ENCODE measurements at places on chromosomes 11 and 22.

DNA sequence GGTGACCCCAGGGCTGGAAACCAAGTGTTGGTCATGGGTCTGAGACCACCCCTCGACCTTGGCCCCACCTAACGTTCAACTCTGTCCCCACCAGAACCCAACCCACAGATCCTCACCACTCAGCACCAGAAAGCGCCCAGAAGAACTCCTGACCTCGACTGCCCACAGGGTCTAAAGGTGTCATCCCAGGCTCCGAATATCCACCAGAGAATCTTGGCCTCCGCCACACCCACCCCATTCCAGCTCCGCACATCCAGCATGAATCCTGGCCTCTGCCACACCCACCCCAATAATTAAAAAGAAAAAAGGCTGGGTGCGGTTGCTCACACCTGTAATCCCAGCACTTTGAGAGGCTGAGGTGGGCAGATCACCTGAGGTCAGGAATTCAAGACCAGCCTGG is 1.3 kb downstream of the CERK start:
- no peak for DNase-seq

- no peak for DNase-seq
These were observed 6.1 kb downstream of the WNT7B start for GRCh38 chr22:45970705-45971407.

GRCh38 chr11:7656704-7657103 is 16.6 kb downstream of the CYB5R2 start:
- DNase-seq: no peak

- peak; percentile 15 for DNase-seq
These were observed 249.7 kb downstream of the AASDHPPT start for GRCh38 chr11:106327134-106327533.

GRCh38 chr11:111623527-111624030 is 21.3 kb downstream of the SIK2 start:
- no peak for DNase-seq

GRCh38 chr11:59728913-59729312 is 15.3 kb upstream of the OR10V1 start:
- no peak for DNase-seq

DNA sequence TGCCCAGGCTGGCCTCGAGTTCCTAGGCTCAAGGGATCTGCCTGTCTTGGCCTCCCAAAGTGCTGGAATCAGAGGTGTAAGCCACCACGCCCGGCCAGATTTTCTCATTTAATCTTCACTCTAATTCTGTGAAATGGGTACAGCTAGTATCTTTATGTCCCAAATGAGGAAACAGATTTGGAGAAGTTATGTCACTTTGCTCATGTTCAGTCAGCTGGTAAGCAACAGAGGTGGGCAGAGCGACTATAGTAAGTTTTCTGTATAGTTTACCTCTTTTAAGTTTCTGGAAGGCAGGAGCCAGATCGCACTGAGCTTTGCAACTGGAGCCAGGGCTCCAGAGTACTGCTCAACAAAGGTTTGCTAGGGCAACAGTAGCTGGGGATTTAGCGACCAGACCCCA is 33.2 kb downstream of the RCOR2 start:
- DNase-seq: no peak

DNA sequence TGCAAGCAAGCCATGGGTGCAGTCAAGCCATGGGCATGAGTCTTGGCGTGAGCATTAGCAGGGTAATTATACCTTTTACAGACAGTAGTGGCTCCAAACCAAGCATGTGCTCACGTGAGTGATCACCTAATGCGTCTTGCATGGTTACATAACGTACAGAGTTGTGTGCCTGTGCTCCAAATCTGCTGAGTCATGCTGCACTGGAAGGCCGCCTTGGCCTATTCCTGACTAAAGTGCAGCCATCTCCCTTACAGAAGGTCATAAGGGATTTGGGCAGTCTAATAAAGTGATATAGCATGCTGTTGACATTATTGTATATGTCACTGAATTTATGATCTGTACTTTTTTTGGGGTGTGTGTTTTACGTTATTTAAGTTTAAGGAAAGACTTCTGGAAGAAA is 102.4 kb downstream of the ARHGAP42 start:
- DNase-seq: no peak

GRCh38 chr22:43777286-43777685 is 34.8 kb downstream of the EFCAB6 start:
- DNase-seq: no peak

- no peak for DNase-seq
These were observed 51.6 kb upstream of the APOA1 start for GRCh38 chr11:116888884-116889549.

GRCh38 chr11:64472593-64473455 is 113.9 kb downstream of the RPS6KA4 start:
- no peak for DNase-seq

GRCh38 chr11:40974186-40974795 is 485.2 kb downstream of the LRRC4C start:
- no peak for DNase-seq

GRCh38 chr22:21103633-21104032 is 57.9 kb downstream of the LRRC74B start:
- DNase-seq: no peak

DNA sequence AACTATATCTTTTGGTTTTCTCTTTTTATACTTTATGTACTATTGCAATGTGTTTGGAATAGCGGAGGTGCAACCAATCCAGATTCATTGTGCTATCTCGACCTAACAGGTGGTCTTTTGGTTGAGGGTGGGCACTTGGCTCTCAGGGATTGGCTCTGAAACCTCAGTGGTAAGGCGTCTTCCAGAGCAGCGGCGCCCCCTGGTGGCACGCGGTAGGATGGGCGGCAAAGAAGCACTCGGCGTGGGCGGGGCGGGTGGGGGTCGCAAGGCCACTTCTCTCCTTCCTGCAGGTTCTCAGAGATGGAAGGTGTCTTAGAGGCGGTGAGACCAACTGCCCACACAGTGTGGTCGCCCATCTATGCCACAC is 19.2 kb upstream of the PLET1 start:
- peak; percentile 83 for DNase-seq

GRCh38 chr22:17906978-17907747 is 117.2 kb downstream of the MICAL3 start:
- no peak for DNase-seq

DNA sequence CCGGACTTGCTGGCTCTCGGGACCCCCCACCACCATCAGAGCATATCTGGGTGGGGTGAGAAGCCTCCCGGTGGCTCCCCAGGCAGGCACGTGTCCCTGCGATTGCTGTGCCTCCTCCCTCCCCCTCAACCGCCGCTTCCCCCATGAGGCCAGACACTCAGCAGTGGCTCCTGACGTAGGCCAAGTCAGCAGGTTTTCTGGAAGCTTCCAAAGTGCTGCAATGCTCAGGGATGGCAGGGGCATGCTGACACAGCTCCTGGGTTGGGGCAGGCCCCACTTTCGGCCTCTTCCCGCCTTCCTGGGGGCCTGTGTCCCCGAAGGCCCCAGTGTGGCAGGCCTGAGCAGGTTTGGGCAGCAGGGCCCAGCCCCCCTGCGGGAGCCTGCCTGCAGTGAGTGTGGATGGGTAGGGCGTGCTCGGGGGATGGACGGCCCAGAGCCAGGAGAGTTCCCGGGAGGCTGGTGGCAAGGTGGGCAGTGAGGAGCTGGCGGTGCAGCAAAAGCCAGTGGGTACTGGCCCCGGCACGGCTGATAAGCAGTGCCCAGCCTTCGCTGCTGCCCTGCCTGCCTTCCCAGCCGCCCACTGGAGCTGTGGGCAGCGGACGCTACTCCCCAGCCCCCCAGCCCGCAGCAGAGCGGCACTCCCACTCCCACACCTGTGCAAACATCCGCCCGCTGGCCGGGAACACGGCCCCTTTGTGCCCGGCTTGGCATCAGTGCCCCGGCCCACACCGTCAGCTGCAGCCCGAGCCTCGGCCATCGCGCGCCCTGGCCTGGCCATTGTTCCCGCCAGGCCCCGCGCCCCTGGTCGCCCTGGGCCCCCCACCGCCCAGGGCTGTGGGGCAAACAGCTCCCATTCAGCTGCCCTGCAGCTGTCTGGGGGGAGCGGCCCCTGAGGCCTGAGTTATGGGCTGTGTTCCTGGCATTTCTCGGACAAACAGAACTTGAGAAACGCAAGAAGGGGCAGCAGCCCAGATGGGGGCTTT is 125.0 kb downstream of the KCNQ1OT1 start:
- peak; percentile 9 for DNase-seq

DNA sequence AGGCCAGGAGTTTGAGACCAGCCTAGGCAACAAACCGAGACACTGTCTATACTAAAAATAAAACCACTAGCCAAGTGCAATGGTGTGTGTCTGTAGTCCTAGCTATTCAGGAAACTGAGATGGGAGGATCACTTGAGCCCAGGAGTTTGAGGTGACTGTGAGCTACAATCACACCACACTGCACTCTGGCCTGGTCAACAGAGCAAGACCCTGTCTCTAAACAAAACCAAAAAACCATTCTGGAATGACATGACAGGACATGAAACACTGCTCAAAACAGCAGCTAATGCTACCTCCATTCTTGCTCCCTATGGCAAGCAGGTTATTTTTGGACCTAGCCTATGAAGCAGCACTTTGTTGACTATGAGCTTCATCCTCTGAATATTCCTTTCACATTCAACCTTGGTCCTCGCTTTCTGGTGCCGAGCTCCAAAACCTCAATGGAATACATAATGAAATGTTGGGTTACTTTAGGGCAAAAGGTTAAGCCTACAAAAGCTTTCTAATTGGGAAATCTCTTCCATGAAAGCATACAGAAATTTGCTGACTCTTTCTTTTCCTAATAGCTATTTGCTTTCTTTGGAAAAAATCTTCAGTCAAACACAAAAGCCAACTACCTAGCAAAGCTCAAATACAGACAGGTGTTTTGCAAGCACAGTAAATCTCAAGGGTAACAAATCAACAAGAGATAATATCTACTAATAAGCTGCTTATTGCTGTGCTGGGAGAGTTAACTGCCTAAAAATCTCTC is 21.1 kb downstream of the SIK3 start:
- no peak for DNase-seq

GRCh38 chr11:94884376-94884775 is 89.0 kb downstream of the CWC15 start:
- no peak for DNase-seq

DNA sequence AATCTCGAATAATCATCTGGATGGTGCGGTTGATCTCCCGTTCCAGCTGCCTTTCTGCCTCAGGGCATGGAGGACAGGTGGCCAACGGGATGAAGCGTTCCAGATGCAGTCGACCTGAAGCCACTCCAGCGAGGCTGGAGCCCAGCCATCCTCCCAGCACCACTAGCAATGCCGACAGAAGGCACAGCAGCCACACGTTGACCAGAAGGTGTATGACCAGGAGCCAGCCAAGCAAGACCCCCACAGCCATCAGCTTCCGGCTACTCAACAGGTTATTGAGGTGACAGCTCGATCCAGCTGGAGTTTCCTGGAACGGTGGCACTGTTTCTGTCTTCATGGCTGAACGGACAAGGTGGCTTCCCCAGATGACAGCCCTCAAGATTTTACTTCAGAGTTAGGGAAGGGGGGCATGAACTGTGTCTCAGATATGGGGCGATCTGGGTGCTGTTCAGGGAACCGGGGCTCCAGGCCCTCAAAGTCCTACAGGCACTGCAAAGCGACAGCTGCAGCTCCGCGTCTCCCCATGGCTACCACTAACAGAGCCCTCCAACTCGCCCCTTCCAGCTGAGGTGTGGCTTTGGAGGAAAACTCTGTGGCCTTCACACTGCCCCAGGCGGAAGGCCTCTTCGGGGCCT is 559 bp downstream of the SNX19 start:
- no peak for DNase-seq

DNA sequence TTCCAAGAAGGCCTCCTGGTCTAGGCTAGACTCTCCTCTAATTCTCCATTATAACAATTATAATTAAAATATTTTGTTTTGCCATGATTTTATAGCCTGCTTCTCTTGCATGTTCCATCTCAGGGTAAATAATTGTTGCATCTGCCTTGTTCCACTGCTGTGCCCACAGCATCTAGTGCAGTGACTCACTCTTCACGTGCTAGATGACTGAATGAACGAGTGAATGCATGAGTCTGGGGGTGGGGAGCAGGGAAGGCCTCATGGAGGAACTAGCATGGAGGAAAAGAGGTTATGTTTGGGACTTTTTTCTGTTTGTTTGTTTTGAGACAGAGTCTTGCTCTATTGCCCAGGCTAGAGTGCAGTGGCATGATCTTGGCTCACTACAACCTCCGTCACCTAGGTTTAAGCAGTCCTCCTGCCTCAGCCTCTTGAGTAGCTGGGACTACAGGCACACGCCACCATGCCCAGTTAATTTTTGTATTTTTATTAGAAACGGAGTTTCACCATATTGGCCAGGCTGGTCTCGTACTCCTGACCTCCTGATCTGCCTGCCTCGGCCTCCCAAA is 5.2 kb upstream of the OAF start:
- DNase-seq: no peak

- DNase-seq: no peak
These were observed 77.9 kb upstream of the TIMP3 start for GRCh38 chr22:32723643-32724042.

DNA sequence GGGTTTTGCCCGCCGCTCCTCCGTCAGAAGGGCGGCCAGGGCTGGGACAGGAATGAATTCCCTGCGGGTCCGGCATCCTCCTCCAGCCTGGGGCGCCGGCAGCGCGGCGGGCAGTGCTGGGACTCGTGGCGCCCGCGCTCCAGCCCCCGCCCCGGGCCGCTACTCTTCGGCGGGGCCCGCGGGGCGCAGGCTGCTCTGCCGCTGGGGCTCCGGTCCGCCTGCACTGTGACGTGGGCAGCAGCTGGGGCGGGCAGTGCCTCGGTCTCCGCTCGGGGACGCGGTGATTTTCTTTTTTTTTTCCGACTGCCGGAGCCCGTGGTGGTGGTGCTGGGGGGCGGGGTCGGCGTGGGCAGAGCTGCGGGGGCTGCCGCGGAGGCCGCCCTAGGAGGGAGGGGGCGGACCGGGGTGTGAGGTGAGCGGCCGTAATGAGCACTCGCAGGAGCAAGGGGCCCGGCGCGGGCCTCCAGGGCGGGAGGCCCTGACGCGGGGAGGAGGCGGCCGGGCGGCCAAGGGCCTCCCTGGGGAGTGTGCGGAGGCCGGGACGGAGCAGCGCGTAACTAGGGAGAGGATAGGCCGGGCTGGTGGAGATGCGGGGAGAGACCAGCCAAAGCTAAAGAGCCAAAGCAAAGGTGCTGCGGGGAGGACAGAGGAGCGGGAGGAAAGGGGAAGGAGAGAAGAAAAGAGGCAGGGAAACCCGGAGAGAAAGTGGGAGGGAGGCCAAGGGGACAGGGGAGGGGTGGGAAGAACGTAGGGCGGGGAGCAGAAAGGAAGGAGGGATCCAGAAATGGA is 73.3 kb upstream of the ZBED5 start:
- DNase-seq: peak; percentile 54

- DNase-seq: no peak
These were observed 44.4 kb upstream of the CLDN5 start for GRCh38 chr22:19568337-19569275.

DNA sequence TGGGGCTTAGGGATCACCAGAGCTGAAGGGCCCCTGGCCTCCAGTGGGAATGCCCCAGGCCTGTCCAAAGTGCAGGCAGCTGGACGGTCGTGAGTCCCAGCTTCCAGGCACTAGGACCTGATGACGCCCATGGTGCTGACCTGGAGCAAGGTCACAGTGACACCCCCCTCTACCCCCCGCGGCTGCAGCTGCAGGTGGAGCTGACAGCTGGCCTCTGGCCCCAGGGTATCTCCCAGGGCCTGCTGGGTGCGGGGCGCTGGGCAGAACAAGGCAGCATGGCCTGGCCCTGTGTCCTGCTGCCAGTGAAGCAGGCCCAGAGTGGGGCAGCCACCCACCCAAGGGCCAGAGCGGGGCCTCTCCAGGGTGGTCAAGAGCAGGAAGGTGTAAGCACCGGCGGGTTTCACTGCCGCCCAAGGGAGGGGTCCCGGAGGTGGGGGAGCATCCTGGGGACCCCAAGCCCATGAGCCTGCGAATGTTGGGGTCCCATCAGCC is 553 bp upstream of the TCIRG1 start:
- no peak for DNase-seq

- no peak for DNase-seq
These were observed 6.3 kb upstream of the NDUFC2 start for GRCh38 chr11:78085972-78086371.
